ENCODE measurements at places on chromosomes 6 and 20.

DNA sequence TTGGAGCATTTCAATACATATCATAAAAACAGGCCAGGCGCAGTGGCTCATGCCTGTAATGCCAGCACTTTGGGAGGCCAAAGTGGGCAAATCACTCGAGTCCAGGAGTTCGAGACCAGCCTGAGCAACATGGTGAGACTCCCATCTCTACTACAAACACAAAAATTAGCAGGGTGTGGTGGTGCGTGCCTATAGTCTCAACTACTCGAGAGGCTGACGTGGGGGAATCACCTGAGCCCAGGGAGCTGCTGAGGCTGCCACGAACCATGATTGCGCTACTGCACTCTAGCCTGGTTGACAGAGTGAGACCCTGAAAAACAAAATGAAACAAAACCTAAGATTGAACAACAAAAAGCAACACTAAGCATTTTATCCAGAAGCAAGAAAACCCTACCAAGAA lies 47.2 kb downstream of the BACH2 start:
- DNase-seq: no peak

DNA sequence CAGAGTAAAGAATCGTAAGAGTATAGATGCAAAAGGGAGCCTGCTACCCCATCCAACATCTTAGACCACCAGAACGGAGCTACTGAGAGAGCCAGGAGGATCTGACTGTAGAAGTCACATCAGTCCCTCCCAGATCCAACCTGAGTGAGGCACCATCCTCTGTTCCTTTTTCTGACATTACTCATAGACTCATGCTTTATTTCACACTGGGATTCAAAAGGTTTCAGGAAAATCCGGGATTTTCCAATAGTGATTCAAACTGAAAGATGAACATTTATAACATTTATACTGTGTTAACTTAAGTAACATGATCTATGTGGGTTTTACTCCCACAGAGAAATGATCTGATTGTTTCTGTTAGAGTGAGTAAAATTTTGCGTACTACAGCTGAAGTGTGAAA lies 868.6 kb upstream of the GJE1 start:
- DNase-seq: peak; percentile 33

- DNase-seq: no peak
Measured at GRCh38 chr20:56414842-56415765, 3.0 kb downstream of the CASS4 start.

DNA sequence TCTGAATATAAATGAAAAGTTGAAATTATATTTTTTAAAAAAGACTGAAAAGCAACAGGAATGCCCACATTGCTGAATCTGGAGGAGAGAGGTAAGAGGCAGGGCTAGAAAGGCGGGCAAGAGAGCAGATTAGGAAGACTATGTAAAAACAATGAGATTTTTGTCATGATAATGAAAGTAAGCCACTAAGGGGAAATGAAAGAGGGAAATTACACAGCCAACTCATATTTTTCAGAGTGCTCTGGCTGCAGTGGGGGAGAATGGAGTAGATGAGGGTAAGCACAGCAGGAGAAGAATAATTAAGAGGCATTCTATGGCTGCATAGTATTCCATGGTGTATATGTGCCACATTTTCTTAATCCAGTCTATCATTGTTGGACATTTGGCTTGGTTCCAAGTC lies 281.9 kb downstream of the PKHD1 start:
- no peak for DNase-seq

DNA sequence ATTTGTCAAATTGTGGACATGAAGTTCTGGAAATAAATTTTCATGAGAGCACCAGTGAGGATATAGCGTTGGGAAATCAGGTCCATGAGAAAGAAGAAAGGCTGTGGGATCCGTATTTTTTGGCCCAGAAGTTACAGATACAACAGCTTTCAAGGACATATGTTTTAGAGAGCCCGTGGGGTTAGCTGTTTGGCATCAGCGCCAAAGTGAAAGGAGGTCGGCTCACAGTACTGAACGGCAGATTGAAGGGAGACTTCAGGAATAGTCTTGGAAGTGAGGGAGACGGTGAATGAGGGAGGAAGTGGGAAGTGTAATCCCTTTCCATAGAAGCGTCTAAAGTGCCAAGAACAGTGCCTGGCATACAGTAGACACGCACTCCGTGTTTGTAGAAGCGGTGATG lies 31.8 kb downstream of the ZDHHC14 start:
- DNase-seq: no peak

- no peak for DNase-seq
Measured at GRCh38 chr6:28634411-28634760, 108.7 kb downstream of the GPX5 start.

DNA sequence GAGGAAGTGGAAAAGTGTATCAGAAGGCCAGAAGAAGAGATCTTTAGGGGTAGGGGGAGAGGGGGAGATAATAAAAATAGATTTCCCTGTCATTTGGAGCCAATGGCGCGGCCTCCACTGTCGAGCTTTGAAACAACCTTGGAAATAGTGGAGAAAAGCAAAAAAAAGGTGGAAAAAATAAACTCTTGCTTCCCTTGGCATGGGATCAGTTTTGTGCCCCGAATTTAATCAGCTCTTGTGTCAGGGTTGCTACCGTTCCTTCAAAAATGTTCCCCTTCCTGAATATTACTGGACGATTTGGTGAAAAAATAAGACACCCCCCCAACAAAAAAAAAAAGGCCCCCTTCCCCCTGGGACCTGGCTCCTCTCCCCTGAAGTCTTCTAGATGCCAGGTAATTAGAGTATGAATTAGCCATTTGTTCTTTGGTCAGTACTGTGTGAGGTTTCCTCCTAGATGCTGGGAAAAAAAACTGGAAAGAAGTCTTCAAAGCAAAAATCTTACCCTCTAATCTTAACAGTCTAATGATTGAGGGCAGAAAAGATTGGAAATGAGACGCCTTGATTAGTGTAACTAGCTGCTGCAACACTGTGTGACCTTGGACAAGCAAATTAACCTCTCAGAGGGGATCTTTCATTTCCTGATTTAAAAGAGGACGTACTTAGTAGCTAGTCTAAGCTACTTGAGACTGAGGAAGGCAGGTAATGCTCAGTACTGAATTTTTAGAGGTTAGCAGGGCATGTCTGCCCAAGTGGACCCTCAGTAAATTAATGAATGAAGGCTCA lies 872 bp upstream of the RBM39 start:
- DNase-seq: peak; percentile 33

- peak; percentile 93 for DNase-seq
Measured at GRCh38 chr6:134464690-134465411, 146.9 kb upstream of the SGK1 start.

DNA sequence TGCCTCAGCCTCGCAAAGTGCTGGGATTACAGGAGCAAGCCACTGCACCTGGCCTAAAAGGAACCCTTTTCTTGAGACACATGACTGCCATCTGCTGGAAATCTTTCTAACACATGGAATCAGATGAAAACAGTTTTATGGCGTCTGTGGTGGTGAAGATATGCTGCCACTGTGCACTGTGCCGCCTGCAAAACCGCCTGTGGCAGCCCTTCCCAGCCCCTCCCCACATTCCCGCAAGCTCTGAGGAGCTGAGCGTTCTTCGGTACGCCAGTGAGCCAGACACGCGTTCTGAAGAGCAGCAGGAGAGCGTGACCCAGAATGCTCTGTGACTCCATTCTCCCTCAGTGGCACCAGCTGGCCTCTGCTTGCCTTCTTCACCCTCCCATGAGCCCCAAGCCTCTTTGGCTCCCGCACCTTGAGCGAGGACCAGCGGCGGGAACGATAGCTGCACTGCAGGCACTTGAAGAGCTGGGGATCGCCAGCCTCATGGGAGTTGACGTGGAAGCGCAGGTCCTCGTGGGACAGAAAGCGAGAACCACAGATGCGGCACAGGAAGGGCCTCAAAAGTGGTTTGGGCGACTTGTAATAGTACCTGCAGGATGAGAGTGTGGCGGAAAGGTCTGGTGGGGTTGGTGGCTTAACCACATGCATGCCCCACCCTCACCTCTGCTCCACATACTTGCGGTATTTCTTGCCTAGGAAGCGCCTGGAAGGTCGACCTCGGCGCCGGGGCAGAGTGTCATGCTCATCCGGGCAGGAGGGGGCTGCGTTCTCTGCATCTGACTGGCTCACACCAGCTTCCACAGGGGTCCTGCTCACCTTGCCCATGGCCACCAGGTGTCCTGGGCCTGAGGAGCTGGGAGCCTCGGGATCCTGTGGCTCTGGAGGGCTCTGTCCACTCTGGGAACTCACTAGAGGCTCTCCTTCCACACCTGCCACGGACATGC lies 8.7 kb downstream of the ZNF335 start:
- DNase-seq: no peak

GRCh38 chr6:37175332-37176267 lies 5.6 kb downstream of the PIM1 start:
- DNase-seq: no peak

DNA sequence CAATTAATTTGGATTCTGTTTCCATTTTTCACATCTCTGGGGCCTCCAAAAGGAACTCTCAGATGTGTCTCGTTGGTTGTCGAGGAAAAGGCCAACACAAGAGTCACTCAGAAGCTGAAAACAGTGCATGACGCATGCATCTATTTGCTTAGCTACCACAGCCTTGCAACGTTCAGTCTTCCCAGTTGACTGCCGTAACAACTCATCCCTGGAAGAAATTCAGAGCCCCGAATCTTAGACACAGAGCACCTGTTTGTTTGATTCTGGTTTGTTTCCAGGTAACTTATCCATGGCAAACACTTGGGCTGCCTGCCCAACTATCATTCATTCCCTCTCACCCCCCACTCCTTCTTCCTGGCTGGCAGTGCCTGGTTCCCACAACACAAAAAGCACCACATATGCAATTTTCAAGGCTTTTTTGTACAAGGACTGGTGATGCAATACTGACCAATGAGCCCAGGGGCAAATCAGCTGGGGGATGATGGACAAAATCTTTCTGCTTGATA lies 60.5 kb downstream of the ZMYND8 start:
- no peak for DNase-seq

DNA sequence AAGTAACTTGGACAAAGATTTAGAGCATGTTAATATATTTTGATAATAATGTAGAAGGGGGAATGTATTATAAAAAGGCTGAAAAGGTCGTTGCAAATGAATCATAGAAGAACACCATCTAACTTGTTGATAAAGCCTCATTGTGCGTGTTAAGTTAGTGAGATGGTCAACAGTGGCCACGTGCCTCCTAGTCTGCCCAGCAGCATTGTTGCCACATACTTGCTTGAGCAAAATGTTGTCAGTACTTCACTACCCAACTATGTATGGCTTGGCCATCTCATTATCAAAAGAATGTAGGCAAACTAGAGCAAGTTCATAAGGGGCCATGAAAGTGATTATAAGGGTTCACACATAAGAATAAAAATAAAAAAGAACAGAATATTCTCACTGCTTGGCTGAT lies 84.6 kb downstream of the PHACTR1 start:
- peak; percentile 54 for DNase-seq

GRCh38 chr20:46811224-46812084 lies 83.2 kb upstream of the EYA2 start:
- no peak for DNase-seq

- no peak for DNase-seq
Measured at GRCh38 chr20:36818861-36819260, 45.3 kb upstream of the DSN1 start.

- DNase-seq: no peak
Measured at GRCh38 chr20:43178080-43178479, 11.6 kb downstream of the PTPRT start.

- peak; percentile 2 for DNase-seq
Measured at GRCh38 chr20:4329232-4329631, 313.9 kb upstream of the RNF24 start.

- no peak for DNase-seq
Measured at GRCh38 chr20:16013631-16014030, 559.6 kb downstream of the KIF16B start.

- no peak for DNase-seq
Measured at GRCh38 chr6:151103266-151103665, 136.5 kb upstream of the AKAP12 start.

- no peak for DNase-seq
Measured at GRCh38 chr6:40342723-40343122, 244.4 kb downstream of the LRFN2 start.

- no peak for DNase-seq
Measured at GRCh38 chr20:20814685-20815084, 102.2 kb upstream of the RALGAPA2 start.

DNA sequence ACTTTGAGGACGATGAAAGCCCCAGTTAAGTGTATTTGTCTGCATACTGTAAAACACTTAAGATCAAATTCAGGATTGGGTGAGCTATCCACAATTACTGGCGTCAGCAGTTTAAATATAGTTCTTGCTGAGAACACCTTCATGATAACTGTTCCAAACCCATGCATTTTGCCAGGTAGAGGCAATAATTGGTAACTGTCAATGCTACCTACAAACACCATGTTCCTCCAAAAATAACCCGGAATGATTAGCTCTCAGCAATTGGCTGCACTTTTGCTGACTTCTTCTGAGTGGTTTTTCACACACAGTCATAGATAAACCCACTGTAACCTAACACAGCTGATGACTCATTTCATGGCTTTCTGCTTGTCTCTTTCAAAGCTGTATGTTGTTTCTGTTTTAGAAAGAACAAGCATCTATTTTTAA lies 1358.6 kb upstream of the GJE1 start:
- DNase-seq: peak; percentile 87

GRCh38 chr6:155959898-155960495 lies 504.4 kb upstream of the NOX3 start:
- no peak for DNase-seq

GRCh38 chr6:78908621-78909020 lies 41.3 kb downstream of the IRAK1BP1 start:
- DNase-seq: no peak

GRCh38 chr20:20102163-20102562 lies 49.8 kb downstream of the CFAP61 start:
- peak; percentile 1 for DNase-seq

DNA sequence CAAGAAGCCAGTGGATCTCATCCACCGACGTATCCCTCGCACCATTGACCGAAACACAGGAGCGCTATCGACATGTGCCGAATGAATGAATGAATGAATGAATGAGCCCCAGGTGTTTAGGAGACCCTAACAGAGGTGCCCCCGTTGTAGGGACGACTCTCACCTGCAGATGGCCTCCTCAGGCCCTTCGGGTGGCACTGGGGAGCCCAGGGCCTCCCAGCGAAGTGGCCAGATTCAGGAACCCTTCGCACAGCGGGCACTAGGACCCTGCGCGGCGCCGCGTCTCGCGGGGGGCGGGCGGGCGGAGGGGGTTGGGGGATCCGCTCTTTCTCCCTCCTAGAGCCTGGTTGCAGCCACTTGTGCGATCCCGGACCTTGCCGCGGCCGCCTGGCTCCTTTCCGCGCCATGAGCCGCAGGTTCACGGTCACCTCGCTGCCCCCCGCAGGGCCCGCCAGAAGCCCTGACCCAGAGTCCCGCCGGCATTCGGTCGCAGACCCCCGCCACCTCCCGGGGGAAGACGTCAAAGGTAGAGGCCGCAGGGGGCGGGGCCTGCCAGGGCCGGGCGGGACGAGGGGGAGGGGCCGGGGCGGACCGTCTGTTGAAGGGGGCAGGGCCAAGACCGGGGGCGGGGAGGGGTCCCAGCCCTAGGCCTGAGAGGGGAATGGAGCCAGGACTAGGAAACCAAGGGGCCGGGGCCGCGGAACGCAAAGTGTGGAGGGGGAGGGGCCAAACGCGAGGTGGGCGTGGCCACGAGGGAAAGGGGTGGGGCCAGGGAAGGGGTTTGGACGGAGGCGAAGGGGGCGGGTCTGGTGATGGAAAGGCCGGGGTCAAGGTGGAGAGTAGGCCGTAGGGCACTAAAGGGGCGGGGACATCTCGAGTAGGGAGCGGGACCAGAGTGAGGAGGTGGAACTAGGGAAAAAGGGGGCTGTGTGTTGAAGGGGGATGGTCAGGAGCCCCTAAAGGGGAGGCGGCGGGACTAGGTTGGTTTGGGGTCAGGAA lies 7.4 kb upstream of the SLC12A5 start:
- no peak for DNase-seq

Data from LHCN-M2 (cell line).